ENCODE measurements at places on chromosomes 5 and 9.
A peak's percentile ranks its signal among the peaks of the same experiment; 100 is the strongest.

DNA sequence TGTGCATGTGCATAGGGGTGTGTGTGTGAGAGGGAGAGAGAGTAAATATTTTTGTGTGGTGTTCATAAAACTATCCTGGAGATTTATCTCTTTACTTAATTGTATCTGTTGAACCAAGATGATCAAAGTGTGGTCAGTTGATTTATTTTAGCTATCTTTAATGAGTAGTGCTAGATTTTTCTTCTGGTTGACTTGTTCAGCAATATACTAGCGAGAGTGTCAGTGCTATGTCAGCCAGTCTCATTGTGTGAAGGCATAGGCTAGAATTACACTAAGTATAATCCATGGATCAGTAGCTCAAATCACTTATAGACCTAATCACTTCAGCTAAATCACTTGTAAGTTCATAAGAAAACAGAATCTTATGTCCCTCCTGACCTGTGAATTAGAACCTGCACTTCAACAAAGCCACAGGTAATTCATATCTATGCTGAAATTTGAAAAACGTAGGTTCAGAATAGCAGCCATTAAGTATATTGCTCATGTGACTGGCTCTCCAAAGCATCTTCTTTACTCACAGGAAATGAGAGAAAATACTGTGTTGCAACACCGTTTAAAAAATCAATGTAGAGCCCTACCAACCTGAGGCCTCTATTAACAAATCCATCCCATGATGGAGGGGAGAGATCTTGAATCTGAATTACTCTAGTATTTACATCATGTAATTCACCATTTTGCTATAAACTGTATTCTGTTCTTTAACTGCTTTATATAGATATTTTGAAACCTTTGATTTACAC, 203.1 kb upstream of the ACTBL2 start:
- no peak for DNase-seq

GRCh38 chr9:93513606-93514005, 60.2 kb upstream of the FAM120AOS start:
- no peak for DNase-seq

- no peak for DNase-seq
Observed at GRCh38 chr5:98781520-98781919, 8.1 kb downstream of the RGMB start.

DNA sequence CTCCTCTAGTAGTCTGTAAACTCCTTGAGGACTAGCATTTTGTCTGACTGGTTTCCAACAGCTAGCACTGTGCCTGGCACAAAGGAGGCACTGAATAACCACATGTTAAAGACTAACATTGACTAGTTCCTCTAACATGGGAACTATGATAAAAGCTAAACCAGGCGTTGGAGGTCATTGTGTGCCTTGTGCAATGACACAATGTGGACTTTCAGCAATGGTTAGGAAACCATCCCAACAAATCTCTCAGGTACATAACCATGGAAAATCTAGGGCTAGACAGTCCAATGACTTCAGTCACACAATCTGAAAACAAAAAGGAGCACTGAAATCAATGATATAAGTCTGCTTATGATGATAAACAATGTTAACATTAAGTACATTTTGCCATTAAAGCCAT, 200.6 kb downstream of the DCP2 start:
- DNase-seq, result no peak

DNA sequence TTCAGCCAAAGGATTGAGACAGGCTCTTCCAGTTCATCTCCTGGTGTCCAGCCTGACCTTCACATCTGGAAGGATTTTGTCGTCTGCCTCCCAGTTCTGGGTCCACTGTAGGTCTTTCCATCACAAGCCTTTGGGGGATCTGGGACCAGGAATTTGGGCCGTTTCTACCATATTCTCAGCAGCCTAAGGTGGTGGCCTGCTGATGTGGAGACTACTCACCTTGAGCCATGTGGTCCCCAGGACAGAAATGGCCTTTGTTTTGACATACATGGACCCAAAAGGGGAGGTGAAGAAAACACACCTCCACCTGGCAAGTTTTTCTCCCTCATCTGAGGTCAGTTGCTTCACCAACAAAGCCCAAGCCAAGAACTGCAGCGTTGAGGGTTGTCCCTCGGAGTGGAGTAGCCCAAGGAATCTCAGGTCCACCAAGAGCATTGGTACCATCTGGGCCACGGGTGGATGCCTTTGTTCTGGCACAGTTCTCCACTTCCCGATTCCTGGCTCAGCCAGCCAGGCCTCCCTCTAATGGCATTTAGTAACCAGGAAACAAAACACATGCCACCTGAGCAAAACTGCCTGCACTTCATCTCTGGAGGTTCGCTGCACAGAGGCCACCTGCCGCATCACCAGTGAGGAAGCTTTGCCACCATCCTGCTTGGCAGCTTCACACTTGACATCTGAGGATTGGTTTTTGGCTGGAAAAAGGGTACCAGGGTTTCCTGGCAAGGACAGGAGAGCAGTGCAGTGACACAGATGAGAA, 24.7 kb downstream of the AMBP start:
- no peak for DNase-seq

GRCh38 chr5:109511980-109512734, 102.4 kb upstream of the PJA2 start:
- DNase-seq, result no peak

- no peak for DNase-seq
Observed at GRCh38 chr5:122493091-122494021, 181.3 kb downstream of the SNCAIP start.

- DNase-seq, result no peak
Observed at GRCh38 chr5:31346896-31347551, 153.5 kb downstream of the CDH6 start.

- DNase-seq, result no peak
Observed at GRCh38 chr9:95891067-95891671, 15.7 kb downstream of the ERCC6L2 start.

GRCh38 chr5:143172739-143173138, 230.7 kb downstream of the NR3C1 start:
- no peak for DNase-seq

- peak; percentile 40 for DNase-seq
Observed at GRCh38 chr5:115419846-115420585, 123.6 kb upstream of the CCDC112 start.

GRCh38 chr5:131265311-131265803, 1.5 kb downstream of the CDC42SE2 start:
- no peak for DNase-seq

DNA sequence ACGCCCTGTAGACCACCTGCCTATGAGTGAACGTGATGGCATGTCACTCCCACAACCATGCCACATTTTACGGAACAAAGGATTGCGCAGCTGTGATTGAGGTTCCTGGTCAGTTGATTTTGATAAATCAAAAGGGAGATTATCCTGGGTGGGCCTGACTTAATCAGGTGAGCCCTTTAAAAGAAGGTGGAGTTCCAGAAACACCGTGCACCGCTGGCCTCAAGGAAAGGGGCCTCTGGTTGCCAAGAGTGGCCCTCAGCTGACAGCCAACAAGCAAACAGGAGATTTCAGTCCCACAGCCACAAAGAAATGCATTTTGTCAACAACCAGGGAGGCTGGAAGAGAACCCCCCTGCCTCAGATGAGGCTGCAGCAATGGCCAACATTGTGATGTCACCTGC, 19.0 kb downstream of the TRIM7 start:
- no peak for DNase-seq

GRCh38 chr5:4651806-4652565, 488.1 kb upstream of the ADAMTS16 start:
- DNase-seq, result no peak

DNA sequence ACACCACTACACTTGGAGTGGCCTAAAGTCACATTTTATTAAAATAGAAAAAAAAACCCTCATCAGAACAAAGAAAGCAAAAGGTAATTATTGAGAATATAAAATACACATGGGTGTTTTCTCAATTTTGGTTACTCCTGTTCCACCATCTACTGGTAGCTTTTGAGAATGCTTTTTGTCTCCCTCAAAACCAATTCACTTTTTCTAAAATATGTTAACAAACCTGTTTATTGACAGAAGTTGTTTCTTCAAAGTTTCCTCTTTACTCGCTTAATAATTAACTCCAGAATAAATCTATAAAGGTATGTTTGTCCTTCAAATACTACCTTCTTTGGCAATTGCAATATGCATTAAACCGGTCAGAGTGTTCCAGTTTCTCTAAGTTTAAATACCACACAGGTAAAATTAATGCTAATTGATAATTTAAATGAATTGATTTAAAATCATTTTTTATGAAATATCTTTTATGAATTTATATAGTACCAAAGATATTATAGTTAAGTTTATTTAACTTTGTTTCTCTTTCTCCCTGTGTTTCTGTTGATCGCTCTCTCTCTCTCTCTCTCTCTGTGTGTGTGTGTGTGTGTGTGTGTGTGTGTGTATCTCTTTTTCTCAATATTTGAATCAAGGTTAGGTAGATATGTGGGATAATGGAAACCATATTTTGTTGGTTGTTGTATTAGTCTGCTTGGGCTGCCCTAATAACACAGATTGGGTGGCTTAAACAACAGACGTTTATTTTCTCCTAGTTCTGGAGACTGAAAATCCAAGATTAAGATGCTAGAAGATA, 487.4 kb downstream of the PRDM9 start:
- DNase-seq, result no peak

DNA sequence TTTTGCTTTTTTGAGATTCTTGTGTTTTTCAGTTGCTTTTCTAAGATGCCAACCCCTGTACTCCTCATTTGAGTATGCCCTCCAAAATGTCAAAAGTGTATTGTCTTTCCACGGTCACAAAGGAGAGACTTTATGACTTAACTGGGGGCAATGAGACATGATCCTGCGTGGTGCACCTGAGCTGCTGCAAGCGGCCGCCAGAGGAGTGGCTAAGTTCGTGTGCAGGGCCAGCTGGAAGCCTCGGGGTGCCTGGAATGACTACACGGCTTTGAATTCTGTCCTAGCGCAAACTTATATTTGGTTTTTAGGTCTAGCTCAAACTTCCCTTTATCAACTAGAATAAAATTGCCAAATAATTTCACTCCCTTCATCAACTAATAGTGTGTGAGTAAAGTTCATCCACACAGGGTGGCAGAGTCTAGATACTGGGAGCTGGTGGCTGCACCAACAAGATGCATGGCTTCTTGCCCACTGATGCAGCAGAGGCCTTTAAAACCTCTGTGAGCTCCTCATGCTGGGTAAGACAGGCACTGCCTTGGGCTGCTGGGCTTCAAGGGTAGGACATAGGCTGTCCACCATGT, 4.7 kb downstream of the GADD45G start:
- DNase-seq, result no peak

DNA sequence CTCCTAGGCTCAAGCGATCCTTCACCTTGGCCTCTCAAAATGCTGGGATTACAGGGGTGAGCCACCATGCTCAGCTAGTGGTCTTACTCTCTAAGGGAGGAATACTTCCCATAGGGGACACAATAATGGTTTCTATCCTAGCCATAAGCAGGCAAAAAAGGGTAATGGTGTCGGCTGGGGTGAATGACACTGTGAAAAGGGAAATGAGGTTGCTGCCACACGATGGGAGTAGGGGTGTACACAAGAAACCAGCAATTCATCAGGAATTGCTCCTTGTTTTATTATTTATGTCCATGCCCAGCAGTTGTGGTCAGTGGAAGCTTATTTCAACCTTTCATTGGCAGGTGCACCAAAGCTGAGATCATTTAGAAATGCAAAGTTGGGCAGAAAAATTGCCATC, 70.3 kb upstream of the ZFR start:
- no peak for DNase-seq

- DNase-seq, result no peak
Observed at GRCh38 chr5:106020894-106021293, 1649.8 kb downstream of the EFNA5 start.

GRCh38 chr9:19701991-19702390, 86.8 kb downstream of the SLC24A2 start:
- no peak for DNase-seq

DNA sequence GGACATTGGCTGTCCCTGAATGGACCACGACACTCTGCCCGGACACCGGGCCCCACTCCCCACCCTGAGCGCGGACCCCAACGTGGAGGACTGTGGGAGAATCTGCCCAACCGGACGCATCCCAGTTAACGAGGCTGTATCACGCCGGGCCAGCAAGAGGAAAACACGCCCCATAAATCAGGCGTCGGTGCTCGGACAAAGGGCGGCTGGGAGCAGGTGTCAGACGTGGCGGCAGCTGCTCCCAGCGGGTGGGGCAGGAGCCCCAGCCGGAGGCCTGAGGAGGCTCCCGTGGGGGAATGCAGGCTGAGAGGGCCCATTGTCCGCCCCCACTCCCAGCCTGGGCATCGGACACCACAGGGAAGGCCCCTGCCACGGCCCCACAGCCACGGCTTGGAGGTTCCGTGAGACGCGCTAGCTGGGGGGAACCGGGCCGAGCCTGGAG, 19.2 kb downstream of the NOTCH1 start:
- no peak for DNase-seq

GRCh38 chr5:172878933-172879752, 45.1 kb downstream of the ERGIC1 start:
- no peak for DNase-seq

DNA sequence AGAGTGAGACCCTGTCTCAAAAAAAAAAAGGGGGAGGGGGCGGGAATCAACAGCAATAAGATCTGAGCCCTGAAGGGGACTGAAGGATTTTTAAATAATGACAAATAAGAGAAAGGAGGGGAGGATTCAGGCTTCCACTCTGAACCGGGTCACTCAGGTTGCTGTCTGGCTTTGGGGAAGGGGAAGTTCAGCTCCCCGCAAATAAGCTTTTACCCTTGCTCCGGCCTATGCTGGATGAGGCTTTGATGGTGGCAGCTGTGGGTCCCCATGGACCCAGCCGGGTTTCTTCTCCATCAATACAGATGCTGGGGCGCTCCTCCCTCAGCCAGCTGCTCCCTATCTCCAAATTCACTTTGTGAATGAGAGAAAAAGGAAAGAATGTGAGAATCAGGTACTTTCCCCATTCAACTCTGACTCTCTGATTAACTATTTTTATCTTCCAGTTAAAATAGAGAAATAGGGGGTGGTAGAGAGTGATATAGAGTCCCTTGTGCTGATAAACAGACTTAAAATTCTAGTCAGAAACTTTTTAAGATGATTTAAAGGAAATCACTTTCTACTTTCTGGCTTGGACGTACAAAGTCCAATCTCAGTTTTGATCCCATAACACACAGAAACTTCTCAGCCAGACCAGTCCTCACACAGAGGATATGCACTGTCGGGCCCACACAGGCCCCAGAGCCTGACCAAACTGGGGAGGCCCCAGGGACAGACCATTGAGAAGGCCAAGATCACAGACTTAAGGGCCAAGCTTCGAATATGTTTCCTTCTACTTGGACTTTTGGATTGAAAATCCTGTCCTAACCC, 39.6 kb downstream of the C5orf15 start:
- no peak for DNase-seq

- DNase-seq, result no peak
Observed at GRCh38 chr5:158861366-158861765, 238.3 kb downstream of the EBF1 start.

DNA sequence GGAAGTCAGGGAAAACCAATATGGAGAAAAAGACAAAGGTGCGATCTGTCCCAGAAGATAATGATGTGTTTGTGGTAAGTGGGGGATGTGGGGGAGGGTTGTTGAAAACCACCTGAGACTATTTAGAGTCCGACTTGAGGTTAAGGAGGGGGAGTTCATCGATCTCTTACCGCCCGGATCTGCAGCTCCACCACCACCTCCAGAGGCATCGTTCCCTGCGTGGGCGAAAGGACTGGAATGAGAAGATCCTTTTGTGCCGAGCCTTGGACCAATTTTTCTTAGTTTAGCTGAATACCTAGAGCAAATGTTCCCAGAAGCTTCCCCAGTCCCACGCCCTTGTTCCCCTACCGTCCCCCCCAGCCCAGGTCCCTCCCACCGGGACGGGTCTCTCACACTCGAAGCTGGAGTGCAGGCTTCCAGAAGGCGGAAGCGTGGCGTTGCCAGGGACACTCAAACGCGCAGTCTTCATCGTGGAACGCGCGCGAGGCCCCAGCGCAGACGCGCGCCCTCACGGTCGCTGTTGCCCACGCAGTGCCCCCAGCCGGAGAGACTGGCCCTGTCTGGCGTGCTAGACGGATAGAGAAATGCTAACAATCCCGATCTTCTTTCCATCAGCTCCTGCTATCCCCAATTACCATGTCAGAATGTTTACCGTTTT, at the start of gene SPATA6L:
SPATA6L (minus strand) TSS at position 439 of the 658 bp plus-strand sequence; CDS start at position 209, 230 bp downstream.
- no peak for DNase-seq
